Cerebellar nuclear complex (tissue), 1 donor: ENCODE measurements at places on chromosomes 5 and 9.

DNA sequence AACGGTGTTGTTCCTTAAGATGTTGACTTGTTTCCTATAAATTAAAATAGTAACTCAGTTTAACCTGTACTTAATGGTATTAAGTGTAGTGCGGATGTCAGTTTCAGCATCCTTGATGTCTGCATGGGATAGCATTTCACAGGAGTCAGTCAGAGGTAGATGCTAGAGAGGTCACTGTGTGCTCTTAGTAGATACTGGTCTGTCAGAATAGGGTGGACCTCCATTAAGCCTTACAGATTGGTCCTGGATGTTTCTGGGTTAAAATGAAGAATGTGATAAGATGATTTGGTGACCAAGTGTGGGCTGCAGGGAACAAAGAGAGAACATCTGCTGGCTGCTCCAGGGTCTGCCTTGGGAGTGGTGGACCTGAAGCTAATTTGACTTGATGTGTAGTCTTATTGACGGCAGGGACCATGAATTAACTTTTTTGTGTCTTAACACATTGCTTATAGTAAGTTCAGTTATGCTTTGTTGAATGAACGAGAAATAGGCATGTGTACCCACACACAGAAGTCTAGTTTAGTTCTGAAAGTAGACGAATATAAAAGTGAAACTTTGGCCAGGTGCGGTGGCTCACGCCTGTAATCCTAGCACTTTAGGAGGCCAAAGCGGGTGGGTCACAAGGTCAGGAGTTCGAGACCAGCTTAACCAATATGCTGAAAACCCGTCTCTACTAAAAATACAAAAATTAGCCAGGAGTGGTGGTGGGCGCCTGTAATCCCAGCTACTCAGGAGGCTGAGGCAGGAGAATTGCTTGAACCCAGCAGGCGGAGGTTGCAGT, 12.5 kb downstream of the RAB24 start:
- DNase-seq, result no peak

DNA sequence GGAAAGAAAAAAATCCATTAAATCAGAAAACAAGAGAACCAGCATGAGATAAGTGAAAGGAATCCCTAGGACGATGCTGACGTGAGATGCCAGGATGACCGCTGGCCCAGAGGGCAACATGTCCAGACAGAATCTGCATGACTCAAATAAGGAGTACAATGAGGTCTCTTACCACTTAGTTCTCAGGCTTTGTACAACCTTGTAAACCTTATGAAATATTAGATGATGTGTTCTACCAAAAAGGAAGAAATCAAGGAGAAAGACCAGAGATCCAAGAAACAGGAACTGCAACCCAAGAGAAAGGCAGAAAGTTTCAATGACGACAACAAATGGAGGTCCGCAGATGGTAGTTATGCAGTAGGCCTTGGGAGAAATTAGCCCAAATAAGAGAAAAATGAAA, 2.8 kb upstream of the GPR150 start:
- DNase-seq, result no peak

DNA sequence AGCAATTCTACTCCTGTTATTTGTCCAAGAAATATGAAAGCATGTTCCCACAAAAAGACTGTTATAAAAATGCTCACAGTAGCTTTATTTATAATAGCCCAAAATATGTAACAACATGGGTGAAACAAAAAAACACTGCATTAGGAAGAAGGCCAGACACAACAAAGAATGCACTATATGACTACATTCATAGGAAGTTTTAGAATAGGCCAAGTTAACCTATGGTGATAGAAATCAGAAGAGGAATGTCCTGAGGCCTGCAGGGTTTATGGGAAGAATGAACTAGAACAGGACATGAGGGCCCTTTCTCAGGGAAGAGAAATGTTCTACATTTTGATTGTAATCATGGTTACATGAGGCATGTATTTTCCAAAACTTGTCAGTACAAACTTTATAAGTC, 24.7 kb upstream of the TAS2R1 start:
- DNase-seq, result no peak

GRCh38 chr5:150302301-150303069, at the start of gene ARSI:
TSS of gene ARSI (minus strand) at chr5:150302905. CDS start at chr5:150302373, 532 bp downstream.
- DNase-seq, result no peak

DNA sequence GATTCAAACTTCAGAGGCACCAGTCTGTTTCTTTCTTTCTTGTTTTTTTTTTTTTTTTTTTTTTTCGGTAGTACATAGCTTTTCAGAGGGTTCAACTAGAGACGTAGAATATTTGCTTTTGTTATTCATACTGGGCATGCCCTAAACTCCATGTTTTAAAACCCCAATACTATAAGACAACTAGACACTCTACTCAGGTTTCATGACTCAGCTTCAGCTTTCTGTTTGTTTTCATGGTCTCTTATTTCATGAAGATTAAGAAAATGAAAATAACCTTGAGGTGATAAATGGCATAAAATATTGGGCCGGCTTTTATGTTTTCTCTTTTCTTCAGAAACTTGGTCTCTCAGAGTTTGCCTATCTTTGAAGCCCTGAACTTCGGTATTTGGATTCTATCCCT, 2126.3 kb upstream of the ACO1 start:
- DNase-seq, result no peak

DNA sequence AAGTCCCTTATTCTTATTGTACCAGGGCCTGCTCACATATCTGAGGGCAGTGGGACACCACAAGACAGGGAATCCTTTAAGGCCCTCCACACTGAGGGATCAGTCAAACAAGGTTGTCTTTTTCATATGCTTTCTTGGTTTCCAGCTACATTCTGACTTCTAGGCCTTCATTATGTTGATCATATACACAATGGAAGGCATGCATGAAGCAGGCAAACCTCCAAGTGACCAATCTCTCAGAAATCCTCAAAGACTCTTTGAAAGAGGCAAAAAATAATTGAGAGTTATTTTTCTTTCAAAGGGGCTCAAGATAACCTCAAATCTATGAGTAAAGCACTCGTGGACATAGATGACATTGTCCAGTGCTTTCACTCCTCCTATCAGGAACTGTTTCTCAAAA, 1195.9 kb upstream of the ACO1 start:
- DNase-seq, result no peak
